Renal pelvis (tissue), 12 donors: ENCODE measurements at places on chromosomes 6 and 20.
A peak's percentile ranks its signal among the peaks of the same experiment; 100 is the strongest.

DNA sequence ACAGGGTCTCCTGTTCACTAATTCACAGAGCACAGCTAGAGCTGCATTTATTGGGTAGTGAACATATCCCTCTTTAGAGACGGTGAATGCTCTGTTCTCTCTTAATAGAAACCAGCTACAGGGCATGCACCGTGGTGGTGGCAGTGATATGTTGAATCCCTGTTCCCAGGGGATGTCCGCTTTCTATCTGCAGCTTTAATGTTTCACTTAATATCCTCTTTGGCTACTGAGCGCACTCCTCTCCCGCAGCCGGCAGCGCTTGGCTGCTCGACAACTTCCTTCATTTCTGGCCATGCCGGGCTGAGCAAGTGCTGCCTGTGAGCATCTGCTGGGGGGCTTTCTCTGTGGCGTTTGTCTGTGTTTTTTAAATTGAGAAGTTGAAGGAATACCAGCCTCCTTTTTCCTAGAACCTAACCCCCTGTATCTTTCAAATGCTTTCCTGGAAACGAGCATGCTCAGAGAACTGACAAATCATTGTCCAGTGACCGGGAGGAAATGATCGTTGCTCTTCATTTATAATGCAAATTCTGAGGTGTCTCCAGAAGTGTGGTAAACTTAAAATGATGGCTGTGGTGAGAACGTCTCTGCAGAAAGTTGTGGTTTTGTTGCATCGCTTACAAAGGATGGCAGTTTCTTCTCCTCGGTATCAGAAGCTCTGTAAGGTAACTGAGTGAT, 297.9 kb downstream of the UTRN start:
- peak; percentile 21 for DNase-seq

GRCh38 chr6:3013486-3013885, 13.8 kb downstream of the NQO2 start:
- DNase-seq: no peak

GRCh38 chr6:33654831-33655554, 33.9 kb downstream of the ITPR3 start:
- no peak for DNase-seq

GRCh38 chr6:72953971-72954381, 271.3 kb downstream of the KHDC1L start:
- DNase-seq: no peak

DNA sequence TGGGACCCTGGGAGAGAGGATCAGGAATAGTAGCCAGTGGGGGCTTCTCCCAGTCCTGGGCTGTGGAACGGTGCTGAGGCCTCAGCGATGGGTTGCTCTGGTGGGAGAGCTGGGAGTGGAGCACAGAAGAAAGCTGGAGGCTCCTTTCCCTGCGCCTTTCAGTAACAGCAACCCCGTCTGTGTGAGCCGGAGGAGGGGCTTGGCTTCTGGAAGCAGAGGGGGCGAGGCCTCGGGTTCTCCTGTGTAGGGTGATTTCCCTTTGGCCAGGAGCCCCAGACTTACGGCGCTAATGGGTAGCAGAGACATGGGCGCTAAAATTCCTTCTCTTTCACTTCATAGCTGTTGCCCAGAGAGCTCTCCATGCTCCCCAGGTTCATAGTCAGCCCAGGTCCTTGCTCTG, 55.0 kb downstream of the DAAM2 start:
- DNase-seq: peak; percentile 28

GRCh38 chr6:108737594-108738546, 110.4 kb upstream of the ARMC2 start:
- no peak for DNase-seq

DNA sequence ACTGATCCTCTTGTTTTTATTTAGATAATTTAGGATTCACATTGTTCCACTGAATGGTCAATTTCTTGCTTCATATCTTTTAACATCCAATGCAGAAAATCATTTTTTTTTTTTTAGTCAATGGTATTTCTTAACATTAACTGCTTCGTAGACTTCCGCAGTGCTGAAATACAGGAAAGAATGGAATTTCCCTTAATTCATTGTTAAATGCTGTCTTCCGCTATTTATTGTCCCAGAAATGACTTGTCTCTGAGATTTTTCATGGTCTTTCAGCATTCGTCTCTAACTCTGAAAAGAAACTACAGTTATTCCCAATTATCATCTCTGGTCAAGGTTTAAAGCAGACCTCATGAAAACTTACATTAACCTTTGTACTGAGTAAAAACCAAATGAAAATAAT, 1029.1 kb upstream of the MANEA start:
- DNase-seq: no peak
